ENCODE measurements at places on chromosomes 3 and 15.

- no peak for DNase-seq
Observed at GRCh38 chr15:82595766-82596165, 51.4 kb downstream of the CPEB1 start.

GRCh38 chr3:194623449-194624290 is 9.5 kb downstream of the TMEM44 start:
- DNase-seq: no peak

- DNase-seq: no peak
Observed at GRCh38 chr3:171895291-171895690, 52.1 kb downstream of the TMEM212 start.

DNA sequence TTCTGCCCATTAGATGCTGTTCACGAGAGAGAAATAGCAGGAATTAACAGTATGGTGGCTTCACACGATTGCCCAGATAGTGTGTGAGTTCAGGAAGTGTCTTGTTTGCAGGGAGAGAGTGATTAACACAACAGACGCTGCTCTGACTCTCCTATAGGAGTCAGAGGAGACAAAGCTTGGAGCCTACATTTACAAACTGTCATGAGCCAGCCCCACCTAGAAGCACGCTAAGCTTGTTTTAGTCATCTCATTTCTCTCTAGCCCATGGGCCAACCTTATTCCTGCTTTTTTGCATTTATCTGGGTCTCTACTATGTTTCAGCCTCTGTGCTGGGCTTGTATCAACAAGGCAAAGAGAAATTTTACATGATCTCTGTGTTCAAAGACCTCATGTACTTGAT is 128.3 kb upstream of the BFSP2 start:
- DNase-seq: no peak

GRCh38 chr15:63626955-63627354 is 29.8 kb downstream of the FBXL22 start:
- DNase-seq: no peak

DNA sequence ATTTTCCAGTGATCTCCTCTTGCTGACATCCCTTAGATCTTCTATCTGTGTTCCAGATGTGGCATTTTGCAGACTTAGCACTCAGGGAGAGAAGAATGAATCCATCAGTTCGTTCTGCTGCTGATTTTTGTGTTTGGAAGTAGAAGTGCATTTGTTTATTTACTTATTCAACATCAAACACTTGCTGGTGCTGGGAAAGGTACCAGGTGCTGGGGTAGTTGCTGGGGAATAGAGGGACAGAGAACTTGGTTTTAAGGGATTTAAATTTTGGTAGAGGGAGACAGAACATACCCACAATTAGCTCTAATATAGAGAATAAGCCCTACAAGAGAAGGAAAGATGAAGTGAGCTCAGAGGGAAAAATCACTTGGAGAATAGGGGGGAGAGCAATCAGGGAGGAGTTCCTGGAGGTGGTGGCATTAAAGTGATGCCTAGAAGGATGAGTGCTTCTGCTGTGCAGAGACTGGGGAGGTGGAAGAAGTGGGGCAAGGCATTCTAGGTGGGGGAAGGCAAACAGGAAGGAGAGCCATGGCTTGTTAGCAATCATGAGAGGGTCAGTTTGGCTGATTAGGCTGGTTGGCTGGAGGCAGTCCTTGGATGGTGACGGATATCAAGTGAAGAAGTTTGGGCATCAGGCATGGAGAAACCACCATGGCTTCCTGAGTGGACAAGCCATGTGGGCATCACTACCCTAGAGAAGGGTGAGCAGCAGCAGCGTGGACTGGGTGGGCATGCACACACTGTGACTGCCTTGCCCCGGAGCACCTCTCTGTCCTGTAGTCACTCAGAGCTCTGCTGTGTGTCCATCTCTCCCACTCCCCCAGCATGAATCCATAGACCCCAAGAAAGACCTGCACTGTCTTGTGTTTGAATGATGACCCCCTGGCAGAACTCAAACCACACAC is 197.3 kb downstream of the OPA1 start:
- DNase-seq: no peak

- no peak for DNase-seq
Observed at GRCh38 chr3:25507811-25508210, 79.7 kb downstream of the RARB start.

- DNase-seq: no peak
Observed at GRCh38 chr3:5634411-5634810, 446.9 kb downstream of the EDEM1 start.

DNA sequence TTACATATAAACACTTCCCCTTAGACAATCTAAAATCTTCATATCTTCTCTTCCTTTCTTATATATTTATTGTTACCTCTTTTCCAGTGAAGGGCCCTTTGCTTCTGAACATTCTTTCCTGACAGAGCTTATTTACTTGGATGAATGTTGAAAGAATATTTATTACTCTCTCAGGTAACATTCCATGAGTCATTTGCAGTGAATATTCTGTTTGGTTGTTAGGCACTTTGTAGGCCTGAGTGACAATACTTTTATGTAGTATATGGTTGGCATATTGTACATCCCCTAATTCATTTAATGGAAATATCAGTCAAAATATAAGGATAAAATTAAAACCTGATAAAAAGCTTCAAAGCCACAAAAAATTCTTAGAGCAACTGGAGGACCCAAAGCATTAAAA is 260.9 kb upstream of the KCNMB2 start:
- no peak for DNase-seq

DNA sequence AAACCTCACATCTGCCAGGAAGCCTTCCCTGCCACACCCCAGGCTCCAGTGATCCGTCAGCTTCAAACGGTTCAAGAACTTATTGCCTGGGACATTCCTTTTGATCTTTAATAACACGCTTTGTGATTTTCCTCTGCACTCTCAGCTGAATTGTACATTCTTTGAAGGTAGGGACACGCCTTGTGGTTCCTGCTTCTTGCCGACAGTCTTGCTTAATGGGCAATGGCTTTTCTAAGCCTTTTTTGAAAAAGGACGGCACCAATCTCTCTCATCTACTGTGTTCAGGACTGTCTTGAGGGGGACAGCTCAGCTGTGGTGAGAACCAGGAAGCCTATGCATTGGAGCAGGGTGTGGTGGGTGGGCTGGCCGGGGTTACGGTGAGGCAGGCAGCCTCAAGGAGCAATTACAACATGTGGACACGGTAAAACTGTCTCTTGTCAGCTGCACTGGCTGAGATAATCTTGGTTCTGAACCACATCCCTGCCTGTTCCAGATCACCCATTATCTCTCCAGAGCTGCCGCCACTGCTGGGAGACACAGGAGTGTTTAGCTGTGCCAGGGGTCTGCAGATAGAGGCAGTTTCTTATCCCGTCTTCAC is 46.0 kb upstream of the GLCE start:
- DNase-seq: no peak

GRCh38 chr3:52469001-52469400 is 13.6 kb downstream of the NISCH start:
- DNase-seq: no peak

DNA sequence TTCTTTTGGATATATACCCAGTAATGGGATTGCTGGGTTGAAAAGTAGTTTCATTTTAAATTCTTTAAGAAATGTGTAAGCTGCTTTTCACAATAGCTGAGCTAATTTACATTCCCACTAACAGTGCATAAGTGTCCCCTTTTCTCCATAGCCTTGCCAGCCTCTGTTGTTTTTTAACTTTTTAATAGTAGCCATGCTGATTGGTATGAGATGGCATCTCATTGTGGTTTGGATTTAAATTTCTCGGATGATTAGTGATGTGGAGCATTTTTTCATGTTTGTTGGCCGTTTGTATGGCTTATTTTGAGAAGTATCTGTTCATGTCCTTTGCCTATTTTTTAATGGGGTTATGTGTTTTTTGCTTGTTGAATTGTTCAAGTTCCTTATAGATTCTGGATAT is 444.3 kb upstream of the ATP11B start:
- DNase-seq: no peak

DNA sequence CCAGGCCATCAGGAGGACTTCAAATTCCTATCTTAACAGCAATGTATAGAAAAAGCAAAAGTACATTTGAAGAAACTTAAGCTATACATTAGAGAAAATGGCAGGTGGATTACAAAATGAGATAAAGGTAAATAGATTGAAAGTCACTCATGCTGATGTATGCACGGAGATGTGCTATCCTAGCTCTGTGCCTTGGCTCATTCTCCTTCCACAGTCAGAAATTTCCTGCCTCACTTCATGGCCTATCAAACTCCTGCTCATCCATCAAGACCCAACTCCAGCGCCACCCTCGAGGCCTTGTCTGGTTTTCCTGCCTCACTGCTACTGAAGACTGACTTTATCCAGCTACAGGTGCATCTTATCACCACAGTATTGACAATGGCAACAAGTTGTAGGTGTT is 72.9 kb downstream of the NSMCE3 start:
- no peak for DNase-seq

DNA sequence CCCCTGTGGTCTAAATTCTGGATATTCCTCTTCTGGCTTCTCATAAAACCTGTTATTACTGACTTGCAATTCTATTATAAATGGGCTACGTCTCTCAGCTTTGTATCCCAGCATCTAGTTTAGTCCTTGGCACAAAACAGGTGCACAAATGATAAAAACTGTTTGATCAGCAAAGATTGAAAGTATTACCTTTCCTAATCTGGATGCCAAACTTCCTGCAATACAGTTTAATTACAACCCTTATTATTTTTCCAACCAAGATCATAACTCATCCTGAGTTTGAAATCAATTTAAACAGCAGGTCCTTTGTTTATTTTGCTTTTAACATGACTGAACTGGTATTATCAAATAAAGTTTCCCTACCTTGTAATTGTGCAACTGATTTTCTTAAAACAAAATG is 132.6 kb downstream of the ATP1B3 start:
- no peak for DNase-seq

- DNase-seq: no peak
Observed at GRCh38 chr3:51794206-51794605, 15.2 kb upstream of the IQCF6 start.

DNA sequence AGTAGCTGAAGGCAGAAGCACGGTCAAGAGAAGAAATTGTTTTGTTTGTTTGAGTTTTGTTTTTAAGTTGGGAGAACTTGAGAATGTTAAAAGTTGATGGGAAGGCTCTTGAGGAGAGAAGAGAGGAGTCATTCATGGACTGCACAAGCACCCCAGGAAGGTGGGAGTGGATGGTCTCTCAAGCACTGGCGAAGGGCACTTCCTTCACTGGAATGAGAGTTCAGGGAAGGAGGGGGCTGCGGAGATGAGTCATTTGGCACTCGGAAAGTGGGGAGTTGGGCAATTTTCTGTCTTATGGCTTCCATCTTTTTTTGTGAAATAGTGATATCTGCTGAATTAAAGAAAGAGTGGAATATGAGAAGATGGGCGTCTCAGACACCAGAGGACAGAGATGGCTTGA is 66.0 kb downstream of the ATP13A4 start:
- no peak for DNase-seq

DNA sequence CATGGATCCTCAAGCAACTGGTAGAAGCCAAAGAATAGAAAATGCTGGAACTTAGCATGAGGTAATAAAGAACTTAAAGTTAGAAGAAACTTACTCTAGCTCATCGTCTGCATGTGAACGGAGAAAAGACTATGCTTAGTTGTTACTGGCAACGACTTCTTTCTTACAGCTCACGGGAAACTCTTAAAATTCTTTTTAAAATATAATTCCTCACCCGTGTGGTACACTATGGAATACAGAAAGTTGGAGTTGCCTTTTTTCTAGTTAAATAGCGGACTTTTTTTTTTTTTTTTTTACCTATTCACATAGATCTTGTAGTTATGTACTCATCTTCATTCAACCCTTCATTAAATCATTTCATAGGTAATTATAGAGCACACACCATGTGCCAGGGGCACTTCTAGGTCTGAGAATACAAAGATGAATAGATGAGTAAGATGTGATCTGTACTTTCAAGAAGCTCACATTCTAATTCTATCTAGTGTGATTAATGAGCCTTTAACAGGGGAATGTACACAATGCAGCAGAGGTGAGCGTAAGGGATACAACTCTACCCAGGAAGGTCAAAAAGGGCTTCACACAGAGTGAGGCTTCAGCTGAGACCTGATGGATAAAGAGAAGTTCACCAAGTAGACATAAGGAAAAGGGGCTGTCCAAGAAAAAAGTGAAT is 18.4 kb upstream of the KCNMB2 start:
- DNase-seq: no peak

DNA sequence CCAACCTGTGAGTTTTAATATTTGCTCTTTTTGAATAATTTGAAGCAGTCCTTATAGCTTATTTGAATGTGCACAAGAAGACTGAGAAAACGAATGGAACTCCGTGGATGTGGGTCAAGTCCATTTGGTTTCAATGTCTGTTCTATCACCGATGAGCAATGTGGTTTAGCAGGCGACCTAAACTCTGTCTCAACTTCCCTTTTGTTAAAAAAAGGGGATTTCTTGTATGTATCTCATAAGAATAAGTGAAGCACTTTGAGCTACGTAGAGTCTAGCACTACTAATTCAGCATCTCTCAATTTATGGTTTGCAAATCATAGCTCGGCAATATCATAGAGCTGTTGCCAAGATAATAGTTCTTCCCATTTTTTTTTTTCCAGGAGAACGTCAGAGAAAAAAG is 4.6 kb upstream of the SKIL start:
- no peak for DNase-seq

- DNase-seq: peak; percentile 5
Observed at GRCh38 chr3:35639254-35640186, at the start of gene ARPP21. Gene ARPP21 (plus strand): TSS chr3:35639525. CDS start chr3:35681752, 42,227 bp downstream.

DNA sequence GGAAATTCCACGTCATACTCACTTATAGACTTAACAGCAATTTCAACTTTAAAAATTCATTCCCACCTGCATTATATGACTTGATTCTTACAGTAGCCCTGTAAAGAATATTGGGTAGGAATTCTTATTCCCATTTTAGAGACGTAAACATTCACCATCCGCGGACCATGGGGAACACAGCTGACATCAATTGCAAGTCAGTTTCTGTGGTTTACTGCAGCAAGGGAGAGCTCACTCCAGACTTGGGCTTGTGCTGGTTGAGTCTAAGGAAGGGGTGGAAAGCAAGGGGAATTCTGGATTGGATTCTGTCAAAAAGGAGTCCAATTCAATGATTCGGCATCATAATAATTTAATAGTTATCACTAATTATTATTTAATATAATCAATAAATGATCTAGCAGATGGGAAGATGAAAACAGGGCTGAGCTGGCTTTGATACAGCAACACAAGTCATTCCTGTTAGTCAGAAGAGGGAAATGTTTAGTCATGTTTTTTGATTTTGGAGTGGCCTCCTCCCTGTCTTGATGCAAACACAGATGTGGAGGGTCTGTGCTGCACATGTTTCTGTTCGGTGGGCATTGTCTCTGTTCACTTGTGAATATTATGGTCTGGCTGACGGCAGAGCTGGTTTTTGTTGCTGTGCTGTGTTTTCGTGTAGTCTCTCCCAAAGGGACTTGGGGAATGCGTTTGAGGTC is 9.7 kb downstream of the LIPC start:
- peak; percentile 86 for DNase-seq

- peak; percentile 29 for DNase-seq
Observed at GRCh38 chr3:117736846-117737245, 1027.3 kb downstream of the TUSC7 start.
